NCI-H1694 treated with DMSO at 0.1 percent for 48 hours (cell line): ENCODE measurements at places on chromosomes 12 and 14.

GRCh38 chr14:105198588-105198987 is 17.5 kb upstream of the NUDT14 start:
- no peak for DNase-seq

- peak; percentile 74 for DNase-seq
Measured at GRCh38 chr14:29584992-29585391, 342.7 kb downstream of the PRKD1 start.

GRCh38 chr14:104993306-104993705 is 7.7 kb downstream of the CLBA1 start:
- DNase-seq, result peak; percentile 87

DNA sequence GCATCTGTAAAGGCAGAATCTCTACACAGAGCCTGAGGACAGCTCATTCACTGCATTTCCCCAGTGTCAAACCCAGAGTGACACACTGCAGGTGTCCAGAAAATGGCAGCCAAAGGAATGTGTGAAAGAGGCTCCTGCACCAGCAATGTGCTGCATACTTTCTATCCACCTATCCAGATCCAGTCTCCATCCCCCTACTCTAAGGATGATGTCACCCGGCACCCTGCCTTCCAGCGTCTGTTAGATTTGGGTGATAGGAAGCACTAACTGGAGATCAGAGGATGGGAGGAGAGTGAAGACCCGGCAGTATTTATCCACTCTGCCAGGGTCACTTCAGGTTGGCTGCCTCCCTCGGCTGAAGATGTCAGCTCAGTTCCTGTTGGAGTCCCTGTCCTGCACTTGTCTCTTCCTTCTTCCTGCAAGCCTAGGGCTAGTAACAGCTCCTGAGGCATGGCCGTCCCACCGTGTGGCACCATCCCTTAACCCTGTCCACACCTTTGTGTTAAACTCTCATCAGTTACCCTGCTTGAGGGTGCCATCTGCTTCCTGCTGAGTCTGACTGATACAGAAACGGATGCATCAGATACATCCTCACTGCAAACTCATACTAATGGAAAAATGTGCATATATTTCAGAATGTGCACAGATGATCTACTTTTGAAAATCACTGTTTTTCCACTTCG is 13.0 kb upstream of the GPR68 start:
- DNase-seq, result peak; percentile 94

GRCh38 chr12:113980537-113981337 is 14.6 kb upstream of the RBM19 start:
- peak; percentile 39 for DNase-seq
